ENCODE measurements at places on chromosomes 7 and 10. TPM values are rescaled to one million over a fixed set of nuclear protein-coding genes. Genes with fewer than 3 reads are reported as not detected.

DNA sequence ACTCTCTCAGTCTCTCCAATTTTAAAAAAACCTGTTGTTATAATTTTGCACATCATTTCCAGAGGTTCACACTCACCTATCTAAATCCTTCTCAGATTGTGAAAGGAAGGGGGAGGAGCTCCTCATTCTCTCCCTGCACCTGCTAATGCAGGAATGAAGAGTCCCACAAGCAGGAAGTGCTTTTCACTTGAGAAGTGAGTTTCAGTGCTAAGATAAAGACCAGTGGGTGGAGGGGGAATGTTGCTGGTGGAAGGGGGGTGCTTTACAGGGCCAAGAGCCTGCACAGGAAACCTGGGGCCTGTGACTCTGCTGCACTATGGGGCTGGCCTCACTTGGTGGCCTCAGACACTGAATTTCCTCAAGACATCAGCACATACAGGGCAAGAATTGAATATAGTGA, 176.4 kb downstream of the PTPN20 start:
- no peak for DNase-seq

- no peak for DNase-seq
Observed at GRCh38 chr7:125465527-125465926, 535.9 kb upstream of the POT1 start.

- DNase-seq, result no peak
Observed at GRCh38 chr7:44658979-44659378, 52.6 kb downstream of the OGDH start.

- DNase-seq, result peak; percentile 77
Observed at GRCh38 chr7:130486114-130486953, 5.6 kb upstream of the MEST start.

- peak; percentile 37 for DNase-seq
Observed at GRCh38 chr7:135512135-135512887, 2.4 kb upstream of the CNOT4 start.

DNA sequence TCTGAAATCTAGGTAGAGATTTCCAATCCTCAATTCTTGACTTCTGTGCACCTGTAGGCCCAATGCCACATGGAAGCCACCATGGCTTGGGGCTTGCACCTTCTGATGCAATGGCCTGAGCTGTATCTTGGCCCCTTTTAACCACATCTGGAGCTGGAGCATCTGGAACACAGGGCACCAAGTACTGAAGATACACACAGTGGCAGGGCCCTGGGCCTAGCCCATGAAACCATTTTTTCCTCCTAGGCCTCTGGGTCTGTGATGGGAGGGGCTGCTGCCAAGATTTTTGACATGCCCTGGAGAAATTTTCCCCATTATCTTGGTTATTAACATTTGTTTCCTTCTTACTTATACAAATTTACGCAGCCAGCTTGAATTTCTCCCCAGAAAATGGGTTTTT, 39.1 kb downstream of the GCC1 start:
- DNase-seq, result no peak

DNA sequence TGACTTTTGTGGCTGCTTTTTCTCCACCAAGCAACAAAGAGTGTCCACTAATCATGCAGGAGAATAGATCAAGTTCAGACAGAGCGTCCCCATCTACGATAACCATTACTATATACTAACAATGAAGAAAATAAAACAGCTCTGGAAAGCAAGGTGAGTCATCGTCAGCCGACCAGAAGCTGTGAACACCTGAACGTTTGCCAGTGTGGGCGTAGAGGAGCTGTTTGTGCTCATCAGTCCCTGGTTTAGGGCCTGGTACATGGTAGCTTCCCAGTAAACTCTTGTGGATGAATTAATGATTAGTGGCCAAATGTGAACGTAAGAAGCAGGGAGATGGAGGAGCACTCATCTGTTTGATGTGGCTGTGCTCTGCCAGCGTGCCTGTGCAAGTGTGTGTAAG, 180.7 kb downstream of the EVX1 start:
- DNase-seq, result peak; percentile 9

GRCh38 chr7:24442170-24442777, 131.0 kb upstream of the PALS2 start:
- no peak for DNase-seq

GRCh38 chr7:114317450-114318098, 97.0 kb upstream of the FOXP2 start:
- DNase-seq, result no peak

- peak; percentile 55 for DNase-seq
Observed at GRCh38 chr7:50312250-50313162, 8.0 kb downstream of the IKZF1 start.

- DNase-seq, result no peak
Observed at GRCh38 chr7:155437836-155438235, 20.1 kb upstream of the EN2 start.

DNA sequence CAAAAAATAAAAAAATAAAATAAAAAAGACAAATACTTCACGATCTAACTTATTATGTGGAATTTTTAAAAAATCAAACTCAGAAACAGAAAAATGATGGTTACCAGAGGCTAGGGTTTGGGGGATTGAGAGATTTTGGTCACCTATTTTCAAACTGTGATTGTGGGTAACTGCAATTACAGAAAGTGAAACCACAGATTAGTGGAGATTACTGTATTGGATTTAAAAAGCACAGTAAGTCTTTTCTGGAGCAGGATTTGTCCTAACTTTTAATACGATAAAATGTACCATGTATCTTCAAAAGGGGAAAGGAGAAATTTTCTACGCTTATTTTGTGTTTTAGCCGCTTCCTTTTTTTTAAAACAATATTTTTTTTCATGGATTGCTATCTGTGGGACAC, 1204.9 kb upstream of the LRRTM3 start:
- no peak for DNase-seq

Gene UPK3B
- total RNA-seq, result 0.46 TPM

Gene VOPP1
- total RNA-seq, result 63.7 TPM

Gene LAMB1
- total RNA-seq, result not detected

Gene GIMAP8
- 9.6 TPM for total RNA-seq

Gene ZSWIM8
- 40.1 TPM for total RNA-seq

Gene MRC1
- 0.05 TPM for total RNA-seq

Gene CASTOR2
- total RNA-seq, result 2.5 TPM
